ENCODE measurements at places on chromosomes 11 and 22. TPM values are rescaled to one million over a fixed set of nuclear protein-coding genes. Genes with fewer than 3 reads are reported as not detected.

The OR8A1 gene
- total RNA-seq: not detected

GRCh38 chr11:28017816-28018215 lies 90.1 kb downstream of the KIF18A start:
- no peaks in the 10 kb centered on the region for H3K4me1 ChIP-seq
- no peaks in the 10 kb centered on the region for H3K27me3 ChIP-seq
- DNase-seq: no peak
- H3K36me3 ChIP-seq: peaks cover 31% of the 10 kb centered on the region
- H3K27ac ChIP-seq: no peak overlapping the region
- no peak overlapping the region for H3K4me3 ChIP-seq

DNA sequence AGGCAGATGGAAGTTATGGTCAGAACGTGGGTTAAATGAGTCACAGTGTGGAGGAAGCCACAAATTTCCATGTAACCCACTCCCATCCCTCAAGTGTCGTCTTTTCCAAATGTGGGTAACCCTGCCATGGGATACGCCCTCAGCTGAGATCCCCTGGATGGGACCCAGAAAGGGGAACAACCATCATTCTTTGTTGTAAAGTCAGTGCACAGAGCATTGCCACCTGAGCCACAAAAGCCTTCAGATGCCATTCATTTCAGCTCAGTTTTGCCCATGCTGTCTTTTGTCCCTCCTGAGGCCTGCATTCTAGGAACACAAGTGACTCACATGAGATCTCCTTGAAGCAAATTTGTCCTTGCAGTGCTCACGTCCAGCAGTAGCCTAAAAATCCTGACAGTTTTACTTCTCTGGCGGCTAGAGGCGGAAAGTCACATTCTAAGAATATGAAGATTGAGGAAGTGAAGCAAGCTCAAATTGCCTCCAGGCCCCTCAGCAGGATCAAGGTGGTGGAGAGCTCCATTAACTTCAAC lies 30.6 kb downstream of the MMP13 start:
- no peak overlapping the region for H3K27ac ChIP-seq
- H3K4me3 ChIP-seq: no peak overlapping the region
- DNase-seq: no peak
- no peaks in the 10 kb centered on the region for H3K4me1 ChIP-seq

DNA sequence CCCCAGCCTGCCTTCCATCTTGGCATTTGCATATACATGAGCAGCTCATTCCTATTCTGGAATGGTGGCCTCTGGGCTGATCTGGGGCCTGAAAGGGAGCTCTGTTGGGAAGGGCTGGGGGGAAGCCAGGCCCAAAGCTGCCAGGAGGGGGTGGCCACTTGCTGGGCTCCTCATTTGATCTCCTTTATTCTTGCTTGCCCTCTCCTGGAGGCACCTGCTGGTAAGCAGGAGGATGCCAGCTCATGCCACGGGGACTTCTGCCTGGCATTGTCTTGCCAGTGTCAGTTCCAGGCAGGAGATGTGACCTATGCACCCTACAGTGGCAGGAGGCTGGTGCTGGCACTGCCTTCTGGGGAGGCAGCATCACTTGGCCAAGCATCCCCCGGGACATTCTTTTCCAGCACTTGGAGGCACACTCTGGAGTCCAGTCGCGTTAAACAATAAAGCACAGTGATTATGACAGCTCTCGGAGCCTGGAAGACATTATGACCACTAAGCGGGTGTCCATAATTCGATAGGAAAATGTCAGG lies 128.3 kb downstream of the NTM start:
- no peak for DNase-seq
- H3K36me3 ChIP-seq: no peaks in the 10 kb centered on the region
- no peaks in the 10 kb centered on the region for H3K4me1 ChIP-seq
- no peak overlapping the region for H3K27ac ChIP-seq

DNA sequence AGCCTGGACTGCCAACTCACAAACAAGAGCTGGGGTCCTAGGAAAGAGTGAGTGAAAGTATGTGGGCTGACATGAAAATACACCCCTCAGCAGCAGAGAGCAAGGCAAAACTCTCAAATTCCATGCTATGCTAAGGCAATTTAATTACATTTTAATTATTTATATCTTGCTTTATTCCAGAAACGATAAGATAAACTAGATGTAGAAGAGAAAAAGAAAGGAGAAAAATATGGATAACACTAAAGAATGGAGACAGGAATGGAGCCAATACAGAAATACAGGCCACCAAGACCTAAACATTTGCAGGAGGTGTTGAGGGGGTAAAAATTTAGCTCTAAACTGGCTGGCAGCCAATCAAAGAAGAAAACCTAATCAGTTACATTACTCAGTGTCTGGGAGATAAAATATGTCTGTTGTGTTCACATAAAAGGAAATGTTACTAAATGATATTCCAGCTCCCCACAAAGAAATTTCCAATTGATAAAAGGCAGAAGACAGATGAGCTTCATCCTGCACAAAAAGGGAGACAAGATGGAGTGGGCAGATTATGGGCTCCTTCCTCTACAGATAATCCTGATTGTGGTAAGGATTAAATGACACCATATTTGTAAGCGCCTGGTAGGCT lies 223.5 kb upstream of the BLID start:
- H3K4me3 ChIP-seq: no peak overlapping the region
- DNase-seq: no peak
- no peaks in the 10 kb centered on the region for H3K27me3 ChIP-seq
- H3K36me3 ChIP-seq: no peaks in the 10 kb centered on the region
- H3K4me1 ChIP-seq: no peaks in the 10 kb centered on the region

- H3K36me3 ChIP-seq: no peaks in the 10 kb centered on the region
- no peak overlapping the region for H3K4me3 ChIP-seq
- H3K4me1 ChIP-seq: no peaks in the 10 kb centered on the region
- no peak overlapping the region for H3K27ac ChIP-seq
These were observed 157.3 kb downstream of the AASDHPPT start for GRCh38 chr11:106234794-106235193.
